Activated CD8-positive, alpha-beta memory T cell treated with anti-CD3 and anti-CD28 coated beads, Interleukin-2, amount 10 ng/mL, durations not matched to agents 7 days and 5 days (primary cell): ENCODE measurements at places on chromosomes 4 and X. TPM values are rescaled to one million over a fixed set of nuclear protein-coding genes. Genes with fewer than 3 reads are reported as not detected.

FRG2 gene
- not detected for total RNA-seq

PABPC5 gene
- not detected for total RNA-seq

SORCS2 gene
- total RNA-seq: 0.06 TPM

RAB40A gene
- total RNA-seq: not detected

SSX2 gene
- total RNA-seq: not detected

BRS3 gene
- total RNA-seq: not detected

TLR2 gene
- total RNA-seq: 0.41 TPM

PPP1R2C gene
- not detected for total RNA-seq

NHSL2 gene
- total RNA-seq: 0.45 TPM

RAB41 gene
- not detected for total RNA-seq

CDKL2 gene
- total RNA-seq: 1.5 TPM

SLC34A2 gene
- not detected for total RNA-seq

RHOH gene
- 145 TPM for total RNA-seq

MYL5 gene
- 14.3 TPM for total RNA-seq

STOX2 gene
- not detected for total RNA-seq

TCEAL7 gene
- total RNA-seq: not detected

CYBB gene
- not detected for total RNA-seq

TLR3 gene
- 3.7 TPM for total RNA-seq

MAGED4 gene
- total RNA-seq: 0.32 TPM

NWD2 gene
- not detected for total RNA-seq

MAGEB3 gene
- total RNA-seq: not detected

DUX4 gene
- not detected for total RNA-seq

DRP2 gene
- 1.6 TPM for total RNA-seq

CDS1 gene
- not detected for total RNA-seq

DUSP21 gene
- total RNA-seq: not detected

GAGE1 gene
- not detected for total RNA-seq

PPEF1 gene
- not detected for total RNA-seq

LRCH2 gene
- total RNA-seq: not detected

ASB9 gene
- 0.49 TPM for total RNA-seq

PDE5A gene
- not detected for total RNA-seq

MTNR1A gene
- total RNA-seq: not detected

ARMCX2 gene
- 2.8 TPM for total RNA-seq

MAGEA8 gene
- not detected for total RNA-seq

TAF1 gene
- 46.1 TPM for total RNA-seq

CD38 gene
- 151 TPM for total RNA-seq

CTSO gene
- total RNA-seq: 3.0 TPM

RPA4 gene
- total RNA-seq: 0.52 TPM

ALAS2 gene
- not detected for total RNA-seq

ENPP6 gene
- total RNA-seq: 6.2 TPM

GPC3 gene
- total RNA-seq: not detected

CENPVL1 gene
- not detected for total RNA-seq

ABLIM2 gene
- not detected for total RNA-seq

UCP1 gene
- total RNA-seq: not detected

NXF2 gene
- total RNA-seq: not detected

CXorf49 gene
- total RNA-seq: not detected

ADH1B gene
- total RNA-seq: not detected

FAM199X gene
- 12.1 TPM for total RNA-seq
